ENCODE measurements at places on chromosomes 5 and 9.

DNA sequence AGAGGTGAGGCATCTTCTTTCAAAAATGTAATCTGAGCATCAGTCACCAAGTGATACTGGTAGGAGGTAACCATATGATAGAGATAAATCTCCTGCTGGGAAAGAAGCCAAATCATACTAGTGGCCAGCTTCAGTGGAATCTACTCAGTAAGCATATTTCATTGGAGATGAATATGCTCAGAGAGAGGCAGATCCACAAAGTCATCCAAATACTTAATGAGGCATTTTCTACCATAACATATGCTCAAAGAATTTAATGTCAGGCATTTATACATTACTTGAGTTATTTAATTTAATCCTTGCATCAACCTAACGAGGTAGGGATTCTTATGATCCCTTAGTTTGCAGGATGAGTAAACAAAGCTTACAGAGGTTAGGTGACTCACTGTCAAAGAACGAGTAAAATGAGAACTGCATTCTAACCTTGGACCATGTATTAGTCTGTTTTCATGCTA is 50.9 kb upstream of the DMRTA1 start:
- no peak for DNase-seq

DNA sequence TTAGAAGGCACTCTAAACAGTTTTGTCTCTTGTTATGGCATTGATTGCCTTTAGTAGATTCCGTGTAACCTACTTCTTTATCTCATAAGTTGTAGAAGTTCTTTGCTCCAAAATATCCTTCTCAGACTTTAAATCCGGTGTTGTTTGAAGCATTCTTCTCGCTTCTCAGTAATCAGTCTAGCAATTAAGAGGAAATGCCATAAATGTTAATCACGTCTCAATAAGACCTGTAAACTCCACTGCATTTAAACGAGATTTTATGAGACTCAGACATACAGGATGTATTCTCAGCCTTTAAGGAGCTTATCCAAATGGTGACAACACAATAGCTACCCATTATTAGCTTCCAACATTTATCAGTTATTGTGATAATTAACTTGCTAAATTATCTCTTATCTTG is 7.7 kb upstream of the C5 start:
- no peak for DNase-seq

- DNase-seq = no peak
Measured at GRCh38 chr5:126953640-126954039, 76.7 kb downstream of the MARCHF3 start.

DNA sequence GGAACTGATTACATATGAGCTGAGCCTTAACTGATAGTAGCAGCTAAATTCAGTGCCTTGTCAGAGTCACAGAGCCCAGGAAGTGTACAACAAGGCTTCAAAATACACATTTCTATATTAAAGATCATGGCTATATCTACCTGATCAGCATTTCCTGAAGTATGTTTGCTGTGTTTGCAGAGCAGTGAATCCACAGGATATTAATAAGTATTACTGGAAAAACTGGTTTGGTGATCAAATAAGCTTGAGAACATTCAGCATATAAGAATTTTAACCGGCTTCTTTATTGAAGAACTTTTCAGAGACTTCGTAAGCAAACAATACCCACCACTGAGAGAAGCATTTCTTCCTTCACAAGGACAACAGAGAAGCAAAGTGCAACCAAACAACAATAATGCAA is 227.0 kb downstream of the ELAVL2 start:
- no peak for DNase-seq

- DNase-seq = no peak
Measured at GRCh38 chr5:113748403-113748802, 234.9 kb downstream of the YTHDC2 start.

GRCh38 chr5:115584501-115584900 is 17.8 kb downstream of the TICAM2 start:
- no peak for DNase-seq

DNA sequence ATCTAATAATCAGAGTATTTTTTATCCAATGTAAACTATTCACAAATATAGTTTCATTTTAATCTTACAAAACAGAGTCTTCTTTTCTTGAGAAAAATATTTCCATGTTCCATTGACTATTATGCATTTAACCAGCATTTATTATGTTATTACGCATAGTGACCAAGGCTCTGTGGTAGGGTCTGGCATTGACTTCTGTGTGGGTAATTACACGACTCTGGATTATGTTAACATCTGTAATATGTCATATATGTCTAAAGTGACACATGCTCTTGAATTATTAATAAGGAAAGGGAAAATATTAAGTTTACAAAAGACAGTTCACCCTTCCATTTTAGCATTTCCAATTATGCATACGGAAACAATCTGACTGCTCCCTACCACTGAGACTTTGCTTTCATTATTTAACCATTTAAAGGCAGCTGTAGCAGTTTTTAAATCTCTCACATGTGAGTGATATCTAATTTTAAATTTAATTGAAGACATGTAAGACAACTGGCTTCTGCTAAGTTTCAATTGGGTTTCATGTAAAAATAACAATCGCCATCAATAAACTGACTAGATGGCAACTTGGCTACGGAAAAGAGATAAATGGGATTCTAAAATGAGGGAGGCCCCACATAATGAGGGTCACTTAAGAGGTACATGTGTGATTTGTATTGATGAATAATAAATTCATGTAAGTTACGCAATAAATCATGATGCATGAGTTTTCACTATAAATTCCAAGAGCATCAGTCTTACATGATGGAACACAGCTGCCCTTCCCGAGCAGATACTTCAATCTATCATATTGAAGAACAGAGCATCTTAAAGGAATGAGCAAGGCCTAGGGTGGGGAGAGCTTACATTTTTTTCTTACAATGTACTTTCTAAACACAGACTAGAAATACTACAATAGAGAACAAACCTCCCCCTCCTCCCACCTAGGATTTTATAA is 1056.8 kb downstream of the MAT2B start:
- no peak for DNase-seq

- no peak for DNase-seq
Measured at GRCh38 chr5:64451551-64451950, 54.3 kb upstream of the RGS7BP start.

GRCh38 chr5:69292306-69292705 is 40.3 kb downstream of the CCDC125 start:
- DNase-seq = no peak

GRCh38 chr5:171776770-171777759 is 8.6 kb upstream of the SMIM23 start:
- no peak for DNase-seq

- DNase-seq = peak; percentile 8
Measured at GRCh38 chr5:134524826-134525682, at the start of gene JADE2. JADE2 (plus strand) TSS chr5:134525670; CDS start chr5:134535858, 10,188 bp downstream.

- no peak for DNase-seq
Measured at GRCh38 chr5:171449426-171449825, 30.0 kb downstream of the FGF18 start.

- DNase-seq = no peak
Measured at GRCh38 chr5:169744336-169744735, 107.3 kb downstream of the DOCK2 start.

DNA sequence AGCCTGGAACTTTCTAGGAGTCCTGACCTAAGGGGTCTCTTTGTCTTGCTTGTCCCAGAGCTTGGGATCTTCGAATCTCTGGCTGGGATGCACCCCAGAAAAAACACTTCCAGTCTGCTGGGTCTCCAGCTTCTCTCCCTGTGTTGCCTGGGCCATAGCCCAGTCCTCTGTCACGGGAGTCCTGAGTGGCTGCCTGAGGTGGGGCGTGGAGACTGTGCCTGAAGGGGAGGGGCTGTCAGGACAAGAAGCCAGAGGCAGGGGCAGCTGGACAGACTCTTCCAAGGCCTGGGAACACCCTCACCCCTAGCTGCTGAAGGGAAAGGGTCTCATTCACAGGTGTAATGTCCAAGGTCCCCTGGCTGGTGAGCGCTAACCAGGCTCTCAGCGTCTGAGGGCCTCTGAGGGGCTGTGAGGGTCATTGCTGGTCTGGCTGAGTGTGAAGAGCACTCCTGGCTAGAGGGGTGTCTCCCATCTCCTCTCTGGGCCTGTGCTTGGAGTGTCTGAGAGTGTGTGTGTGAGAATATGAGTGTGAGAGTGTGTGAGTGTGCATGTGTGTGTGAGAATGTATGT is 20.4 kb upstream of the COL27A1 start:
- DNase-seq = no peak

DNA sequence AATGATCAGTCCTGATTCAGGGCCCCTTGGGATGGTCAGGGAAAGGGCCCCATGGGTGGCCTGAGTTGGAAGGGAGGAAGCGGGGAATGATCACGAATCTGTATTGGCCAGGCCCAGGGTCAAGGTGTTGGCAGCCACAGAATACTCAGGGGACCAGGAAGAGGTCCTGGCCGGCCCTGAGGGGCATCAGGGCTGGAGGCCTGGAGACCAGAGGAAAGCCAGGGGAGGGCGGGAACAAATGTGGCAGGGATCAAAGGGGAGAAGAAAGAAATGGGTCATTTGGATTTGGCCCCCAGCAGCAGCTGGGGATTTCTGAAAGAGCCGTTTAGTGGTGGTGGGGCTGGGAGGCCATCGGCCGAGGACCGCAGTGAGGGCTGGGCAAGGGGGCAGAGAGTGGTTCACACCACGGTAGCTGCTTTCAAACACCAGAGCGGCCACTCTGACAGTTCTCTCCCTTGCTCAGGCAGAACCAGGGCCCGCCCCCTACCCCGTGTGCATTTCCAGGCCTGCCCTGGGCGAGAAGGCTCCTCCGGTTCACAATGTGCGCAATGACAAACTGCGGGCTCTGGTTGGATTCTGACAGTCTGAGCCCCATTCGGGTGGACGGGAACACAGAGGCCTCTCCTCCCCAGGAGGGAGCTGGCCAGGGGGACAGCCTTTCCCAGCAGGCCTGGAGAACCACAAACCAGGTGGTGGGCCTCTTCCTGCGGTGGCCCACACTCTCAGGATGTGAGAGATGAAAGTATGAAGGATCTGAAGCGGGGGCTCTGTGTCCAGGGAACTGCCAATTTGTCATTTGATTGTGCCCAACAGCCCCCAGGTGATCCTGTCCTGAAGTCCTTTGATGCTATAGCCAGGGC is 220.3 kb upstream of the IER5L start:
- DNase-seq = no peak

- DNase-seq = no peak
Measured at GRCh38 chr9:115633104-115633503, 515.1 kb upstream of the TNC start.

- peak; percentile 85 for DNase-seq
Measured at GRCh38 chr9:108444400-108445358, 411.1 kb downstream of the ACTL7B start.

- no peak for DNase-seq
Measured at GRCh38 chr5:123950701-123951581, 439.0 kb downstream of the CSNK1G3 start.

- peak; percentile 34 for DNase-seq
Measured at GRCh38 chr5:74017786-74018211, 391.8 kb downstream of the ARHGEF28 start.

GRCh38 chr5:153794327-153794726 is 244.4 kb downstream of the FAM114A2 start:
- no peak for DNase-seq

- no peak for DNase-seq
Measured at GRCh38 chr5:29230591-29230990, 1962.9 kb upstream of the CDH6 start.

- no peak for DNase-seq
Measured at GRCh38 chr9:79564105-79564504, 7.7 kb upstream of the TLE4 start.

DNA sequence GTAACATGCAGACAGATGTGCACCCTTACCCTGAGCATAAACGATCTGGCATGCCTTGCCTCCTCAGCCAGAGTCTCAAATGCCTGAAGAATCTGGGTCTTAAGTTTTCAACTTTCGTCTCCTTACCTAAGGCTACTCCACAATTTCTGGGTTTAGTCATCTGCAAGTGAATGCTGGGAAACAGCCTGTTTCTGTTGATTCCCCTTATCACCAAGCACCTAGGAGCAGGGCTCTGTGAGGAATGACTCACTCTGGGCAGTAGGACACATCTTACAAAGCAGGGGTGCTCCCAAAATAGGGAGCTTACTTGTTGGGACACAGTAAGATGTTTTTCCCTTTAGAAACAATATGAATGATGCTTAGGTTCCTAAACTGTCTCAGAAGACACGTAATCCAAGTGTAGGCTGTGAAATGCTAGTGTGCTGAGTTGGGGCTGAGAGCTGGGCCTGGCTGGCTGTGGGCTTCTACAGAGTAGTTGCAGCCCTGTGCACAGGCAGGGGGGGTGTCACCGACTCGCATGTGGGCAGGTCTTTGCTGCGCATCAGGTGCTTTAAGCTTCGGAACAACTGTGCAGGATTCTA is 58.0 kb downstream of the DAP start:
- DNase-seq = no peak

DNA sequence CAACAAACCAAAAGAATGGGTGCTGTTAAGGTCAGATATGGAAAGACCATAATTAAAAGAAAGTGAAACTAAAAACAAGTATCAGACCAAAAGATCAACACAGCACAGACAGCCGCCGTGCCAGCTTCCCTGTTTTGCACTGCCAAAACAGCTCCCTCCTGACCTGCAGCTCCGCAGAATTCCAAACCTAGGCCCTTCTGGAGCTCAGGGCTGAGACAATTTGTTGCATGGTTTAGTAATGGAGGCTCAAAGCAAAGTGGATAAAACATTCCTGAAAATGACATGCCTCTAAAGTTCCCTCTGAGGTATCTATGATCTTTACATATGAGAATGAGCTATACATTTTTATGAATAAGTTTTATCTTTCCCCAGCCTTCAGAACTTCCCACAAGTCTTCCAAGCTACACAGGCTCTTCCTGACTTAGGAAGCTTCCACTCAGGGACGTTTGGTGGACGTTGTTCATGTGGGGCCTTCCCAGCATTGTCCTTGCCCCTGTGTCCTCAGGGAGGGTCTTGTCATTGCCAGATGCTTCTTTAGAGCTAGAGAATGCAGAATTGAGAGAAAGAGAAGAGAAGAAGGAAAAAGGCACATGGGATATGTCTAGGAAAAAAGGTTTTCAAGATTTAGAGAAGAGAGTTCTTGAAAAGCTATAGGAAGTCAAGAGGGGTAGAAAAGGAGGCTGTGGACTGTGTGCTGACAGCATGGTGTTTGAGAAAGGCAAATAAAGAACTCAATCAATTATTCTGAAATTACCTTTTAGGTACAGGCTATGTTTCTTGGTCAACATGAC is 28.4 kb upstream of the SSBP2 start:
- DNase-seq = no peak

- DNase-seq = no peak
Measured at GRCh38 chr9:123105490-123105889, 72.0 kb downstream of the GPR21 start.

DNA sequence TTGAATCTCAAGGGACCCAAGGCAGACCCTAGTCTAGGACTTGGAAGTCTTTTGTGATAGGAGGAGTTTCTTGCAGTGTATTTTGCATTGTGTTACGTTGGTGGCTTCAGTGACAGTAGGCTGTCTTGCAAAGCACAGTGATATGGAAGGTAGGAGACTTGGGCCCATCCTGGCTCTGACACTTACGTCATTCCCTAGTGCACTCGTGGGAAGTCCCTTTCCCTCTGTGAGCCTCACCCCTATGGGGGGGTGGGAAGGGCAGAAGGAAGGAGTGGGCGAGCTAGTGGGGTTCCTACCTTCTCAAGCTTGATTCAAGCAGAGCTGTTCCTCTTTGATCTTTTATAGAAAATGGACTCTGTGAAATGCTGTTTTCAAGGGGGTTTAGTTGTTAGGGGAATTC is 9.2 kb upstream of the TEX53 start:
- no peak for DNase-seq

Data from NCI-H1105 (cell line).